ENCODE measurements at places on chromosomes 2 and 18.

DNA sequence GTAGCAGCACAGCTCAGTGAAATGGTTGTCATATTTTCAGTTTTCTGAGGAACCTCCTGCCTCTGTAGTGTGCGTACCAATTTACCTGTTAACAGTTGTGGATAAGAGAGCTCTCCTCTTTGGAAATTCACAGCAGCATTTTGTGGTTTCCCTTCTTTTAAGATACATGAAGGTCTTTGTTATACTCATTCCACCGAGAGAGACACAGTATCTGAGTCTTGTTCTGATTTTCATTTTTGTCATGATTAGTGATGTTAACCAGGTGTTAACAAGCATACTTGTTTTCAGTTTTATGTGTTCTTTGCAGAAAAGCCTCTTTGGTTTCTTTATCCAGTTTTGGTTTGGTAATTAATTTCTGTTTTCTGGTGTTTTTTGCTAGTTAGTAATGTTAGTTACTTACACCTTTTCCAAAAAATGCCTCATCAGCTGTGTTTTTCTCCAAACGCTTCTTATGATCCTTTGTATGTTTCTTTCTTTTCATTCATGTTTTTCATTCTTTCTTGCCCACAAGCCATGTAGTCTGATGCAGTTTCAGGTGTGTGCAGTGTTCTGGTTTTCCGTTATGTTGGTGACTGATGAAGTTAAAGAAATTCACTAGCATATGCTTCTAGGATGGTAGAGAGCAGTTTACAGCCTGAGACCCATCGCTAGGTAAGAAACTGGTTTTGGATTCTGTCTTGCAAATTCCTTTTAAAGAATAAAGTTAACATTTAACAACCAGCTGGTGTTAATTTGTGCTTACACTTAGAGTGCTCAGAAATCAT, 30.1 kb downstream of the CCDC74A start:
- DNase-seq, result no peak

- no peak for DNase-seq
Observed at GRCh38 chr2:203594541-203594940, 59.4 kb upstream of the RAPH1 start.

GRCh38 chr2:69683170-69683971, 39.8 kb upstream of the AAK1 start:
- DNase-seq, result no peak

DNA sequence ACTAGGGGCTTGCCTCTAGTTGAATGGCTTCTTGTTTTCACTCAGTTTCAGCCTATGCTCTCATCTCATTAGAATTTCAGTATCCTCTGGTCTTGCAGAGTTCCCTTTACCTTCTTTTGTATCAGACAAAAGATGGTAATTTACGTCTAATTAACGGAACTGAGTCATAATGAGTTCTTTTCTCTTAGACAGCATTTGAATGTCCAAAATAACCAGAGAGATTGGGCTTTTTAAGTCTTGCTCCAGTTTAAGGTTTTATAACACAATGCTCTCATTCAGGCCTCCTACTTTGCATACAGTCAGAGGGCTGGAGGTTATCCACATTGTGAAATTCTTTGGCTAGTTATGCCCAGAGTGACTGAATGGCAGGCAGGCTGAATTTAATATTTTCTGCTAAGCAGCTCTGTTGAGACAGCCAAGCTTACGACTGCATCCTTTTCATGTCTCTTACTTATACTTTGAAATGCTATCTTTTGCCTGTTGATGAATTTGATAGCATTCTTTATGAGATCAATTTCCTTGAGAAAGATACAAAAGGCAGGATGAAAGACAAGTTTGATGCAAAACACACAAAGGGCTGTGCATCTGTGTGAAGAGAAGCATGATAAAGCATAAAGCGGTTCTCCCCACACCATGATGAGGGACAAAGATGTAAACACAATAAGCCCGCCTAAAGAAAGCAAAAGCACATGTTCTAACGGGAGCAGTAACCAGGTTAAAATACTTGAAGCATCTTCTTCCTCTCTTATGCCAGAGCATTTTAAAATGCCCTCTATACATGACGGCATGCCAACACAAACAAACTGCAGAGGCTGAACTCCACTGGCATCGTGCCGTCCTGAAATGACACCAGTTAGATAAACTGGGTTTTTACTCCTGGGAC, 90.0 kb downstream of the CDH2 start:
- no peak for DNase-seq

- no peak for DNase-seq
Observed at GRCh38 chr2:106343274-106343673, 124.9 kb downstream of the RGPD3 start.

DNA sequence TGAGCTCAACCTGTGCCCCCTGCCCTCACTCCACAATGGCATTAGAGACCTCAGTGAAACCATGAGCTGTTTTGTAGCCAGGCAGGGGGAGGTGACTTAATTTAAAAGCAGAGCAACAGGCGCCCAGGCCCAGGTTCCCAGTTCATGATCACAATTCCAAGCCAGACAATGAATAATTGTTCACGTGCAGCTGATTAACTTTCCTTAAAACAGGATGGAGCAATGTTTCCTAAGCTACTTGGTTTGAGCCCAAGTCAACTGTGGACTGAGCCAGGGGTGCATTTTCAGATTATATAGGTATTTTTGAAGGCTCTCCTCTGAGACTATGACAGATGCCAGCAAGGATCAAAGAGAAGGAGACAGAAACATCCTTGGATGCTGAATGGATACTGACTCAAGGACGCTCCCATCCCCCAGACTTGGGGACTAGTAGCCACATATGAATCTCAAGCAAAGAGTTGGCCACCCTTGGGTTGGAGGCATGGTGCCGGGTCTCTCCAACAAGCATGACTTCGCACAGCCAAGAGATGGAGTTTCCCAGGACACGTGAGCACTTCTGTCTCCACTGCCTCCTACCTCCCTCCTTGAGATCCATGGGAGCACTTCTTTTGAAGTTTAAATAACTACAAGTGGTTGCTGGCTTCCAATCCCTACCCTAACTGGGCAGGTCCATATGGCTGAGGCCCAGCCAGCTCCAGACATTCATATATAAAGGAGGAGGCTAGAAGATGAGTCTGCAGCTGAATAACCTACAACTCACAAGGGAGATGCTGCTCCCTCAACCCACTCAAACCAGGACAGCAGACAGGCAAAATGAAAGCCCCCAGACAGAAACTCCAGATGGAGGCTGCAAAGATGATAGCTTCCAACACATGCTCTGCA, 12.7 kb downstream of the SMAD7 start:
- no peak for DNase-seq

DNA sequence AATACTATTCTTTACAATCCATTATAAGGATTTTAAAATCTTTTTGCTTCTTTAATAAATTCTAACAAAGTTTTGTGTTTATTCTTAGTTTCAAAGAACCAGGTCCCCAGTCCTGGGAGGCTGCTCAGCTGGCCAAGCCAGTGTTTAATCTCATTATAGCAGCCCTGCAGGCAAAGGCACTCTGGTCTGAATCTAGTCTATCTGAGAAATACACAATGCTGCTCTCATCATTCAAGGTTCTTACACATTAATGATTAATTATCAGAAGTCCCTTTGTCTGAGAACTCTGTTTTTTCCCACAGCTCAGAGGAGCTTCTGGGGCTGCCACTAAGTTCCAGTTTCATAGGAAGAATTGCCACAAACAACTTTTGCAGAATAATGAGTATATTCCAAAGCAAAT, 27.7 kb downstream of the KCTD18 start:
- no peak for DNase-seq

DNA sequence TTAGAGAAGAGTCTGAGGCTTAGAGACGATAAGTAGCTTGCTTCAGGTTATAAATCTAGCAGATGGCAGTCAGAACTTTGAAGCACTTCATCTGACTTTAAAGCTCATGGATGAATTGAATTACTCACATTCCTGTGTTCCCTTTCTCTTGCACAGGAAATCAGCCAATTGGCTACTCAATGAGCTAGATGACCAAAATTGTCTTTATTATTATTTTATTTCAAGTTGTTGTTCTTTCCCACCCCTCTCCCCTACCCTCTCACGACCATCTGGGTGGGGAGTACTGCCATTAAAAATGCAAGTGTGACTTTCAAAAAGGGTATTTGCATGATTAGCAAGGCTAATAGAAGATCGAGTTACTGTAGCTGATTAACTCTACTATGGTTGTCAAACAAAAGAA, 491.1 kb downstream of the NR4A2 start:
- no peak for DNase-seq

- DNase-seq, result no peak
Observed at GRCh38 chr2:199259671-199260070, 198.1 kb downstream of the SATB2 start.

DNA sequence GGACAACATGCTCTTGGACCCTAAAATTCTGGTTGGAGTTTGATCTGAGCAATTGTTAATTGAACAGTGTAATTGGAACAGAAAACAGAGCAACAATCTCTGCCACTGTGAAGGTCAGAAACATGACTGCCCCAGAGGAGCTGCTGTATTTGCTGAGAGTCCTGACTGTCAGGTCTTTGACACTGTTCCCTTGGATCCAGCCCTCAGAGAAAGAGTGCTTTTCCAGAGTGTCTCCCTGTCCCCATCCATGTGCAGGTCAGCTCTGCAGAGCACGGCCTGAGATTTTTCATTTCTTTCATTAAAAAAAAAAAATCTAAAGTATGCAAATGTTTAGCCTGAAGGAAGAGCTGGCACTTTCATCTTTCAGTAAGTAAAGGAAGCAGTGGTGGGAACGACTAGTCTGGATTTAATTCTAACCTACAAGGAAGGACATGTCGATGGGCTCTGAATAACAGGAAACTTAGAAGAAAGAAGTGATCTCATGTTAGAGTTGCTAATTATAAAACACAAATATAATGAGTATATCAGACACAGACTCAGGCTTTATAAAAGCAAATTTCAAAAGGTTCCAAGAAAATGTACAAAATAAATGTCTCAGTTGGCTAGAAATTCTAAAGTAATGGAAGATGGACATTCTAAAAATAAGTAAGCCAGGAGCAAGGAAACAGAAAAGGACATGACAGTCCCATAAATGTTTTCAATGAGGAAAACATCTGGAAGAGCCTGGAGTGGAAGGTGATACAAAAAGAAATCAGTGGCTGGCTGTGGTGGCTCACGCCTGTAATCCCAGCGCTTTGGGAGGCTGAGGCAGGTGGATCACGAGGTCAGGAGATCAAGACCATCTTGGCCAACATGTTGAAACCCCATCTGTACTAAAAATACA, 876.5 kb downstream of the EPHA4 start:
- no peak for DNase-seq

DNA sequence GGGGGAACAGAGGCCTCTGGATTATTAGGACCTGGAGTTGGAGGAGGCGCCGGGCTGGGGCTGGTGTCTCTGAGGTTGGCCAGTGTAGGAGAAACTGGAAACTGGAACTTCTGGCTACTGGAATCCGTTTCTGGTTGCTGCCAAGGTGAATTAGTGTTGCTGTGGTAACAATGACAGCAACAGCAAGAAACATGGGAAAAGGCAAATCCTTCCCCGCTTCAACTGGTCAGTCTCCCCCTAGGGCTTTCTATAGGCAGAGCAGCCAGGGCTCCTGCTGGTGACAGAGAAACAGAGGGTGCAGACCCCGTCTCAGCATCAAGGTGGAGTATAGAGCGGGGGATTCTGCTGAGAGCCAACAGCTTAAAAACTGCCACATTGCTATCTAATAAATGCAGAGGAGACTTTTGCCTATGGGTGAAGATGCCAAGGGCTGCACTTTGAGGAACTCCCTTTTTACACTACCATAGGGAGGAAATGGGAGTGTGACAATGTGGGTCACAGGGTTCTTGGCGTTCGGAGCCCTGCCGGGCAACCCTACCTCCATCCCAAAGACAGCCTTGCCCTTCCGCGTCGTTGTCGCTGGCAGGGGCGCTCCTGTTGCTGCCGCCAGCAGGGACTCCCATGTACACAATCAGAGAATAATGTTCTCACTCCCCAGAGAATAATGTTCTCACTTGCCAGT, 81.4 kb upstream of the CABLES1 start:
- DNase-seq, result no peak

GRCh38 chr18:2395427-2396161, 175.7 kb downstream of the METTL4 start:
- DNase-seq, result no peak

DNA sequence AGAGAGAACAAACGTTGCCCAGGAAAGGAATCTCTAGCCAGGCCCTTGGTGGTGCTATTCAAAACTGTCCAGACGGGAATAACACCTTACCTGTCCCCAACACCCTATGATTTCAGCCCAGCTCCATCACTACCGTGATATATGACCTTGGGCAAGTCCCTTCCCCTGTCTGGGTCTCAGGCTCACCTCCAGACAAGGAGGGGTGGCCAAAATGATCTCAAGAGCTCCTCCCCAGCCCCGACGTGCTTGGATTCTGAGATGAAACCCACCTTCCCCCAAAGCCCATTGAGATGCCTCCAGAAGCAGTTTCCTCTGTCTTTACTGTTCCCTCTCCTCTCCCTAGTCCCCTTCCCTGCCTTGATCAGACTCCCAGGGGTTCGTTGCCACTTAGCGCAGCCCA, 1.5 kb downstream of the KCNK3 start:
- DNase-seq, result no peak

DNA sequence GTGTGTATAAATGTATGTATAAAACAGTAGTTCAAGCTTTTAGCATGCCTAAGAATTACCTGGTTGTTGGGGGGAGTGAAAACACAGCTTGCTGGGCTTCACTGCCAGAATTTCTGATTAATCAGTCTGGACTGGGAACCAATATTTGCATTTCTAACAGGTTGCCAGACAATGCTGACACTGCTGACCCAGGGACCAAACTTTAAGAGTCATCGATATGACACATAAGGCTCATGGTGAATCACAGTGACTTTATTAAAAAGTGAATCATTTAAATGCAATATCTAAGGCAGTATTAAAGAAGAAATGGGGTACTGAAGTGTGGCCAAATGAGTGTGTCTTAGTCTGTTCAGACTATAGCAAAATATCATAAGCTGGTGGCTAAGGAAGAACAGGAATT, 195.9 kb upstream of the DTNA start:
- no peak for DNase-seq

- no peak for DNase-seq
Observed at GRCh38 chr2:37365669-37366068, 21.2 kb downstream of the QPCT start.

- DNase-seq, result no peak
Observed at GRCh38 chr18:33812186-33812585, 234.2 kb downstream of the ASXL3 start.

- no peak for DNase-seq
Observed at GRCh38 chr2:116696223-116696622, 1118.3 kb upstream of the DDX18 start.
